ENCODE measurements at places on chromosomes 5 and 9.

DNA sequence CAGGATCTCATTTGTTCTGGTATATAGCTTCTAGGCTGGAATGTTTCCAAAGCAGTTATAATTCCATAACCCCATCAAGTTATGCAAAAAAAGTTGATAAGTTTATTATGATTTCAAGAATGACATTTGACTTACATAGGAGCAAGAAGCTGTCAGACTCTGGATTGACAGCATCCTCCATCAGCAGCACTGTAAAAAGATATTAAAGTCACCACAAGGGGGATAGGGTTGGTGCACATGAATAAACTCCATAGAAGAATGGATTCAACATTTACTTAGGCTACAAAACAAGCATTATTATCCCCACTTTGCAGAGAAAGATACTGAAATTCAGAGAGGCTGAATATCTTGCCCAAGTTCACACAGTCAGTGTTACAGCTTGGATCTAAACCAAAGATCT lies 208.9 kb upstream of the SLC30A5 start:
- DNase-seq, result no peak

DNA sequence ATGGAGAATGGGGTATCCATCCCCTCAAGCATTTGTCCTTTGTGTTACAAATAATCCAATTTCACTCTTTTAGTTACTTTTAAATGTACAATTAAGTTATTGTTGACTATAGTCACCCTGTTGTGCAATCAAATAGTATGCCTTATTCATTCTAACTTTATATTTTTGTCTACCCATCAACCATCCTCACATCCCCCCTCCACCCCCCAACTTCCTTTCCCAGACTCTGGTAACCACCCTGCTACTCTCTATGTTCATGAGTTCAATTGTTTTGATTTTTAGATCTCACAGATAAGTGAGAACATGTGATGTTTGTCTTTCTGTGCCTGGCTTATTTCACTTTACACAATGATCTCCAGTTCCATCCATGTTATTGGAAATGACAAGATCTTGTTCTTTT lies 15.4 kb upstream of the RANBP17 start:
- DNase-seq, result no peak

- no peak for DNase-seq
Observed at GRCh38 chr5:168502563-168503237, 16.4 kb downstream of the RARS1 start.

GRCh38 chr9:33139421-33140228 lies 27.5 kb downstream of the B4GALT1 start:
- DNase-seq, result no peak

GRCh38 chr5:155898284-155898683 lies 428.7 kb upstream of the SGCD start:
- no peak for DNase-seq

GRCh38 chr5:11305245-11305644 lies 544.2 kb upstream of the DAP start:
- DNase-seq, result no peak

DNA sequence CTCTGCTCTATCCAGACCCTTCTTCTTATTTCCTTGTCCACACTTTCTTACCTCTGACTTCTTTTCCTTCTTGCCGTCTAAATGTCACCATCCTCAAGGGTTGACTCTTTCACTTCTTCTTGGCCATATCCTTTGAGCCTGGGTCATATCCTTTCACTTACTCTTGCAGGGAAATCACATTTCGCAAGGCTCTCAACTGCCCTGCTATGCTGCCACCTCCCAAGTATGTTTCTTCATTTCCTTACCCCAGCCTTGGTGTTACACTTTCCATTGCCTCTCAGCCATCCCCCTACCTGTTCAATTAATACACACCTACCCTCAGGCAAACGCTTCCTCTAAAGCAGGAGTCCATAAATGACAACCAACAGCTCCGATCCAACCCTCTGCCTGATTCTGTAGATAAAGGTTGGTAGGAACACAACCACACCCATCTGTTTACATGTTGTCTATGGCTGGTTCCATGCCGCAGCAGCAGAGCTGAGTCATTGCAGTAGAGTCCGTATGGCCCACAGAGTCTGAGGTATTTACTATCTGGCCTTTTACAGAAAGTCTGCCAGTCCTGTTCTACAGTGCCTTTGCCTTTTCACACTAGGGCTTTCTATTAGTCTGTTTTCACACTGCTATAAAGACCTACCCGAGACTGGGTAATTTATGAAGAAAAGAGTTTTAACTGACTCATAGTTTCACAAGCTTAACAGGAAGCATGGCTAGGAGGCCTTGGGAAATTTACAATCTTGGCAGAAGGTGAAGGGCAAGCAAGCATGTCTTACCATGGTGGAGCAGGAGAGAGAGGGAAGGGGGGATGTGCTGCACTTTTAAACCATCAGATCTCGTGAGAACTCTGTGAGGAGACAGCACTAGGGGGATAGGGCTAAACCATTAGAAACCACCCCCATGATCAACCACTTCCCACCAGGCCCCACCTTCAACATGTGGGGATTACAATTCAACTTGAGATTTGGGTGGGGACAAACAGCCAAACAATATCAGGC lies 97.9 kb downstream of the SV2C start:
- DNase-seq, result no peak

GRCh38 chr5:177429248-177430040 lies 3.0 kb downstream of the GRK6 start:
- DNase-seq, result no peak

- DNase-seq, result no peak
Observed at GRCh38 chr5:170541146-170541769, 37.4 kb downstream of the KCNIP1 start.

GRCh38 chr5:179340465-179340864 lies 4.8 kb downstream of the ADAMTS2 start:
- DNase-seq, result no peak

DNA sequence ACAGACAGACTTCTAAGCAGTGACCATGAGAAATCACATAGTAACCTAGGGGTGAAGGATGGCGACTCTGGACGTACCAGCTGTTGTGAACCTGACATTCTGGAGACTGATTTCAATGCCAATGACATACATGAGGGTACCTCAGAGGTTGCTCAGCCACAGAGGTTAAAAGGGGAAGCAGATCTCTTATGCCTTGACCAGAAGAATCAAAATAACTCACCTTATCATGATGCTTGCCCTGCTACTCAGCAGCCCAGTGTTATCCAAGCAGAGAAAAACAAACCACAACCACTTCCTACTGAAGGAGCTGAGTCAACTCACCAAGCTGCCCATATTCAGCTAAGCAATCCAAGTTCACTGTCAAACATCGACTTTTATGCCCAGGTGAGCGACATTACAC lies 38.0 kb upstream of the CCDC152 start:
- DNase-seq, result no peak

- no peak for DNase-seq
Observed at GRCh38 chr5:127112347-127112864, 39.1 kb upstream of the C5orf63 start.

GRCh38 chr9:99056886-99057664 lies 47.8 kb upstream of the TGFBR1 start:
- no peak for DNase-seq

- peak; percentile 18 for DNase-seq
Observed at GRCh38 chr5:159786901-159787691, 129.2 kb upstream of the ADRA1B start.

DNA sequence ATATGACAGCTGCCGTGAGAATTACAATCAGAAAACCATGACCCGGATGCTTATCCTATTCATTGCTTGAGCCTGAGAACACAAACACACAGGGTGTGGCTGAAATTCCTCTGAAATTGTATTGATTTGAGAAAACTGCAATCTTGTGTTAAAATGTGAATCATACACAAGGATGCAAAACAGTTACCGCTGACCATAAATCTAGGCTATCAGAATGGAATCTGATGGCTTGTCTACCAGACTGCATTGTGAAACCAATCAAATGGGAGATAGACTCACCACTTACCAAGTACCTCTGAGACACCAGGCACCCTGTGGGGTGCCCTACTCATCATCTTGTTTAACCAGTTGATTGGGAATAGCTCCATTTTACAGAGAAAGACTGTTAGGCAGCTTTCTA lies 188.7 kb upstream of the MSX2 start:
- no peak for DNase-seq

DNA sequence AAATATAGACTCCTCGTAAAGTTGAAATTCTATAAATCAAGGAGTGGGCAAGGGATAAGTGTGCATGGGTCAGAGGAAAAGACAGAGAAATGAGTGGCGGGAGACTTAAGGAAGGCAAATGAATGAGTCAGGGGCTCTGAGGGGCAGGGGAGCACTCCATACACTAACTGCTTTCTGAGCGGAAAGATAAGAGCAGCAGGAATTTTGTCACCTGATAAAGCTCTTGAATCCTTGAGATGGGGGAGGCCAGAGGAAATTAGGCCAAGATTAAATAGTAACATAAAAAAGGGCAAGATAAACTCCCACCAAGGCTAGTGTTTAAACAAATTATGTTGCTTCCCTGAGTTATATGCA lies 191.0 kb upstream of the S1PR3 start:
- DNase-seq, result no peak

DNA sequence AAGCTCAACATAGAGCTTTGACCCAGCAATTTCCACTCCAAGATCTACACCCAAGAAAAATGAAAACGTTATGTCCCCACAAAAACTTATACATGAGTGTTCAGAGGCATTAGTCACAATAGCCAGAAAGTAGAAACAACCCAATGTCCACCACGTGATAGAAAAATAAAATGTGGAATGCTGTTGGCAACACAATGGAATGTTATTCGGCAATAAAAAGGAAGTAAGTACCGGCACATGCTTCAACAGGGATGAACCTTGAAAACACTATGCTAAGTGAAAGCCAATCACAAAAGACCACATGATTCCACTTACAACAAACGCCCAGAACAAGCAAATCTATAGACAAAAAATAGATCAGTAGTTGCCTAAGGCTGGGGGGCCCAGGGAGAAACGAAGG lies 6.0 kb downstream of the UBQLN1 start:
- no peak for DNase-seq

GRCh38 chr9:126869368-126869767 lies 8.9 kb downstream of the ZBTB34 start:
- no peak for DNase-seq

- no peak for DNase-seq
Observed at GRCh38 chr5:73818357-73818756, 192.4 kb downstream of the ARHGEF28 start.

DNA sequence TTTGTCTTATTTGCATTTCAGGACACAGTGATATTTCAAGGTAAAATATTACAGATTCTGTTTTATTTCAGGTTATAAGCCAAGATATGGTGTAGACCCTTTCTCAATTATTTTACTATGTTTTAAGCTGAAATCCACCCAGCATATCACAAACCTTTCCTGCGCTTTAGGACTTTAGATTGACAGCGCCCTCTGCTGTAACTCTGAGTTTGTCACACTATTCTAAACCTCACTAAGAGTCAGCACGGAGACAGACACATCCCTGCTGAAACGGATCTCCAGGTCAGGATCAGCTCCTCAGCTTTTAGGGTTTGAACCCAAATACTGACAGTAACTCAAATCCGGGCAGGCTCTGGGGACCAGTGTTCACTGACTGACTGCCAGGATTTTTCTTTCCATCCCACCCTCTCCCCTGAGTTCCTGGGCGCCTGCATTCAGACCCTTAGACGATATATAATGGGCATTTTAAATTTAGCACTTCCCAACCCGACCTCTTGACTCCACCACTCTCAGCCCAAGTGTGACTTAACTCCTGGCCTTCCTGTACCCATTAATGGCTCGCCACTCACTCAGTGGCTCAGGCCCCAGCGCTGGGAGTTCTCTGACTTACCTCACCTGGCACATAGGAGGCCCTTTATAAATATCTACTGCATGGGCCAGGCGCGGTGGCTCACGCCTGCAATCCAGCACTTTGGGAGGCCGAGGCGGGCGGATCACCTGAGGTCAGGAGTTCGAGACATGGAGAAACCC lies 33.5 kb downstream of the TLX3 start:
- peak; percentile 21 for DNase-seq

DNA sequence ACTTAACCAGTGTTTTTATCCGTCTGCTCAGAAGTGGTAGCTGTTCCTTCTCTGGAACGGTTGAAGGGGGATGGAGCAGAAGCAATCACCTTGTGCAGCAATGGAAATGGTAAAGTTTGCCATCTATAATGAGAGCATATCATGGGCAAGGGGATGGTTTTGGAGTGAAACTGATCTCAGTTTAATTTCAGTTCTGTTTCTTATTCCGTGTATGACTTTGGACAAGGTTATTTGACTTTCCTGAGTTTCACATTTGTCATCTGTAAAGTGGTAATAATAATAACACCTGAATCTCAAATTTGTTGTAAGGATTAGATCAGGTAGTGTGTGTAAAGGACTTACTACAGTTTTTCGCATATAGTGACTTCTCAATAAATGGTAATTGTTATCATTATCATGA lies 106.1 kb downstream of the PCSK1 start:
- DNase-seq, result no peak

DNA sequence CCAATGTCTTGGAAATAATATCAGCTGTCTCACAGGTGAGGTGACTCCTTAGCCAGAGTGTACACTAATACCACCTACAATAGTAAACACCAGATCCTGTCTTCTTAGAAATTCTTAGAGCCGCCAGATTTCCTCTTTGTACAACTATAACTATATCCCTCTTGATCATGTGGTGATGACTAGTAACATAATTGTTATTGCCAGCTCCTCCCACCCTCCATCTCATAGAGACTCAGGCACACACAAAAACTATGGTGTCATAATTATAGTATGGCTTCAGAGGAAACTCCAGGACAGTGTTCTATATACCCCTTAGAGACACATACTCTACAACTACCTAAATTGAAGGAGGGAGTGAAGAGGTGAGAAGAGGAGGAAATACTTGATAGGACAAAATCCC lies 33.1 kb downstream of the PGGT1B start:
- DNase-seq, result no peak

GRCh38 chr9:120928483-120929228 lies 2.1 kb upstream of the TRAF1 start:
- DNase-seq, result no peak

- no peak for DNase-seq
Observed at GRCh38 chr5:16742938-16743337, 126.1 kb upstream of the RETREG1 start.

DNA sequence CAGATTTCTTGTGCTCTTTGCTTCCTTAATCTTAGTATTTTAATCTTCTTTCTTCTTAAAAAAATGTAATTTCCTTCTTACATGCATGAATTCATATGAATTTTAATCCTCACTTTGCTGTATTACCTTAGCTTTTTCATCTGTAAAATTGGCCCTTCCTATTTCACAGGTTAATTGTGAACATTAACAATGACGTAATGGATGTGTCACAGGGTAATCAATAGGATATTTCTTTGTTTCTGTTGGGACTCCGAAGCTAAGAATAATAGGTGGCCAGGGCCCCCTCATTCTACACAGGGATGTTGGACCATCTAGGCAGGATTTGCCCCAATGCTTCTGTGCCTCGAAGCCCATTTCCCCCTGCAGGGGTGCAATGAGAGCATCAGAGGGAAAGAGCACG lies 187.4 kb upstream of the NFIB start:
- DNase-seq, result no peak
